ENCODE measurements at places on chromosomes 16 and 17. TPM values are rescaled to one million over a fixed set of nuclear protein-coding genes. Genes with fewer than 3 reads are reported as not detected.

DNA sequence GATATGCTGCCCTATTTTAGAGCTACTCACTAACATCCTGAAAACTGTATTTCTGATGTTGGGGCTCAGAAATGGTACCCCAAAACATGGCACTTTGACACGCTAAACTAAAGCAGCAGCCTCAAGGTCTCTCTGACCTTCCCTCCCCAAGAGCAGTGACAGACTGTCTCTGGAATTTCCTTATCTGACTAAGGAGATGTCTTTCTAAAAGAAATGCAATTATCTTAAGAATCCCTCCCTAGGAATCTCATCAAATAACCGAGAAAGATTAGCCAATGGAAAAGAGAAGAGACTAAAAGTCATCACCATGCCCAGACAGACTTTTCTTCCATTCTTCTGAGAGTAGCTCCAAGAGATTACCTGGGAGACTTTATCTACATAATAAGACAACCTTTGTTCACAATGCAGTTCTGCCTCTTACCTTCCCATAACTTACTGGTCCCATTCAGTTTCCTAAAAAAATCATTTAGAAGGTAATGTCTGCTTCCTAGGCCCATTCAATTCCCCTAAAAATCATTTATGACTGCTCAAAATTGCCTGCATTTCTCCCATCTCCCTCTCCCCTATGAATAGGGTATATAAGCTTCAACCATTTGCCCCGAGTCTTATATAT, 123.9 kb downstream of the CPPED1 start:
- H3K27ac ChIP-seq: no peak overlapping the region
- H3K36me3 ChIP-seq: no peaks in the 10 kb centered on the region
- peaks cover 19% of the 10 kb centered on the region for H3K4me1 ChIP-seq
- no peaks in the 10 kb centered on the region for H3K27me3 ChIP-seq

- H3K4me3 ChIP-seq: no peak overlapping the region
- H3K27me3 ChIP-seq: peaks cover 56% of the 10 kb centered on the region
- no peaks in the 10 kb centered on the region for H3K4me1 ChIP-seq
- no peak for DNase-seq
- no peaks in the 10 kb centered on the region for H3K36me3 ChIP-seq
These were observed 87.2 kb upstream of the XYLT1 start for GRCh38 chr16:17557949-17558348.

- H3K4me1 ChIP-seq: peaks cover 20% of the 10 kb centered on the region
- no peaks in the 10 kb centered on the region for H3K27me3 ChIP-seq
- peak; percentile 41 for DNase-seq
- peak overlapping the region; percentile 45 for H3K27ac ChIP-seq
- H3K4me3 ChIP-seq: no peak overlapping the region
These were observed 14.9 kb downstream of the FAM222B start for GRCh38 chr17:28827672-28828071.

Gene ITGA2B
- 26.4 TPM for total RNA-seq

DNA sequence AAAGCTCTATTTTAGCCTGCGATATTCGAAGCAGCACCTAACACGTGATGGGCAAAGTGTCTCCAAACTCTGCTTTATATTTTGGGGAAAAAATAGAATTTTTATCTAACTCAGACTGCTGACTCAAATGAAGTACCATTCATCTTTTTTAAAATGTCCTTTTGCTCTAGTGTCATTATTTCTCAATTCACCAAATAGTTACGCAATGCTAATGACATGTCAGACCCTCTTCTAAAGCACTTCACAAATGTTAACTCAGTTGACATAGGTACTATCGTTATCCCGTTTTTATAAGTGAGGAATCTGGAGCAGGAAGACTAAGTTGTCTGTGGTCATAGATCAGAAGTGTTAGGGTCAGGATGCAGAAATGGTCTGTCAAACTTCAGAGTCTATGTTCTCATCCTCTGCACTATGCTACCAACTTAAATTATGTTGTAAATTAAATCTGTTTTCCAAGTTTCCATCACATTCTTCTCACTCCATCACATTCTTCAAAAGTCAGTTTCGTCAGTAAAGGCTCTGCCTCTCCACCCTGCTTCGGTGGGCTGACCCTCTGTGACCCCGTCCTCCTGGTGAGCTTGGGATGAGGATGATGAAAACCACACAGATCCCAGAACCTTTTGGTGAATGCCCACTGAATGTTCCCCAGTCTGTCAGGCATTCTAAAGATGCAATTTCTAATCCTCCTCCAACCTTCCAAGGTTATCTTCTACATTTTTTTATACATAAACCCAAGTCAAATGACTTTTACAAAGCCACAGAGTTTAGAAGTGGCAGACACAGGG, 102.8 kb downstream of the ADAMTS18 start:
- H3K4me1 ChIP-seq: no peaks in the 10 kb centered on the region
- no peak overlapping the region for H3K4me3 ChIP-seq
- no peaks in the 10 kb centered on the region for H3K36me3 ChIP-seq
- H3K27me3 ChIP-seq: no peaks in the 10 kb centered on the region

GRCh38 chr17:70523426-70523825, 354.1 kb downstream of the KCNJ2 start:
- no peaks in the 10 kb centered on the region for H3K27me3 ChIP-seq
- no peak overlapping the region for H3K4me3 ChIP-seq
- no peaks in the 10 kb centered on the region for H3K36me3 ChIP-seq
- no peak overlapping the region for H3K27ac ChIP-seq
- H3K4me1 ChIP-seq: no peaks in the 10 kb centered on the region

DNA sequence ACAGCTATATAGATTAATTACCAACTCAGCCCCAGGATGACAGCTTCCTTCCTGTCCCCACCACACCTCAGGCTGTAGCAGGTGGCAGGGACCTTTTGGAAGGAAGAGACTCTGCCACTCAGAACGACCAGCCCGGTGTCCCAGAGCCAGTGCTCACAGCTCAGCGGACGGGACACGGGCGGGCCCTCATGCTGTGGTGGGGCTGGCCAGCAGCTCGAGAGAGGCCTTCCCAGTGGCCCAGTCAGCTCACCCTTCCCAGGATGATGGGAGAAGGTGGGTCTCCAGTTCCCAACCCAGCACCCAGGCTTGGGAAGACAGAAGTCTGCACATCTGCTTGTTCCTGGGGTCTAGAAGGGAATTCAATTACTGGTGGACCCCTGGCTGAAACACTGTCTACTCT, 10.5 kb downstream of the NUDT16L1 start:
- H3K36me3 ChIP-seq: peaks cover 77% of the 10 kb centered on the region
- no peak overlapping the region for H3K4me3 ChIP-seq
- no peak overlapping the region for H3K27ac ChIP-seq
- no peaks in the 10 kb centered on the region for H3K27me3 ChIP-seq
- peaks cover 6% of the 10 kb centered on the region for H3K4me1 ChIP-seq
- DNase-seq: no peak

GRCh38 chr17:81534157-81535006, 6.2 kb downstream of the FSCN2 start:
- no peak overlapping the region for H3K4me3 ChIP-seq
- no peak overlapping the region for H3K27ac ChIP-seq
- H3K27me3 ChIP-seq: no peaks in the 10 kb centered on the region
- no peaks in the 10 kb centered on the region for H3K4me1 ChIP-seq

Gene CHST4
- total RNA-seq: 0.07 TPM

DNA sequence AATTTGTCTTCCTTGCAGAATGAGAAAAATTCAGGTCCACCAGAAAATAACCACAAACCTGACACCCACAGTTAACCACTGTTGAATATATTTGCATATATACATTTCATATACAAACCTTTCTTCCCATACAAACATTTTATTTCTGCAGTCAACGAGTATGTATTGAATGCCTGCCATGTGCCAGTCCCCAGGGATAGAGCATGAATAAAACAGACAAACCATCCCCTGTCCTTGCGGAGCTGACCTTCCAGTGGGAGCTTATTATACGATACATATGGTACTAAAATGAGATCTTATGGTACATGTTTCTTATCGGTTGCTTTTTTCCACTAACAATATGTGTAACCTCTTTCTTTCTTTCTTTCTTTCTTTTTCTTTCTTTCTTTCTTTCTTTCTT, 116.7 kb downstream of the PITPNC1 start:
- no peak for DNase-seq
- no peak overlapping the region for H3K4me3 ChIP-seq
- peaks cover 29% of the 10 kb centered on the region for H3K27me3 ChIP-seq
- no peak overlapping the region for H3K27ac ChIP-seq
- H3K4me1 ChIP-seq: no peaks in the 10 kb centered on the region

- 0 out of 3 replicates have a peak, but pooled peaks cover 4% of the 10 kb centered on the region for H3K4me1 ChIP-seq
- H3K27ac ChIP-seq: no peak overlapping the region
- DNase-seq: no peak
- H3K36me3 ChIP-seq: peaks cover 7% of the 10 kb centered on the region
These were observed 1.8 kb downstream of the ZNF23 start for GRCh38 chr16:71460236-71460635.

DNA sequence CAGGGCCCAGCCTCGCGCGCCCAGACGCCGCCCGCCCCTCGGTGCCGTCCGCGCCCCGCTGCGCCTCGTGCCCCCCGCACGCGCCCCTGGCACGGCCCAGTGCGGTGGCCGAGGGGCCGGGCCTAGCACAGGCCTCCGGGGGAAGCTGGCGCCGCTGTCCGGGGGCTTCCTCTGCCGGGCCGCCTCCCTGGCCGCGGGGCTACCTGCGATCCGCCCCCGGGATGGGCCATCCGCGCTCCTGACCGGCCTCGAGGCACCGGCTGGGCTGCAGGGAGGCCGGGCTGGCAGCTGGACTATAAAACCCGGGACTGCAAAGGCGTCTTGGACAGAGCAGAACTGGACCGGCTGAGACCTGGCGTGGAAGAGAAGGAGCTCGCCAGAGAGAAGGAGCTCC, 783 bp downstream of the BHLHA9 start:
- DNase-seq: no peak
- peaks cover 4% of the 10 kb centered on the region for H3K27me3 ChIP-seq
- H3K4me3 ChIP-seq: no peak overlapping the region
- H3K27ac ChIP-seq: no peak overlapping the region

Gene MT1F
- total RNA-seq: not detected

DNA sequence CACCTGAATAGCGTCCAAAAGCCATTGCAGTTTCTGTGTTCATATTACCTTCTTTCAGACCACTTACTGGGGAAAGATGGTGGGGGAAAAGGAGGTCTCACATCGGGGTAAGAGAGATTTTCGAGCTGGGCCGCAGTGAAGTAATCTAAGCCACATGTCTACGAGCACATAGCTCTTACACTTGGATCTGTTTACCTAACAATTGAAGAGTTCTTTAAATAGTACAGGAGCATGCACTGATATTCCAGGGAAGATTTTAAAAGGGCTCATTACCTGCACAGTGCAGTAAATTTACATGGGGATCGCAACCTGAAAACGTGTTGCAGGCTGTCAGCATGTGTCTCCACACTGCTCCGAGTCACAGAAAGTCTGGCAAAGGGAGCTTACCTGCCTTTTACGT, 12.6 kb downstream of the MAF start:
- H3K27ac ChIP-seq: no peak overlapping the region
- no peak overlapping the region for H3K4me3 ChIP-seq
- H3K27me3 ChIP-seq: peaks cover 47% of the 10 kb centered on the region
- H3K36me3 ChIP-seq: no peaks in the 10 kb centered on the region
- no peak for DNase-seq
- peaks cover 6% of the 10 kb centered on the region for H3K4me1 ChIP-seq

Gene MYH11
- 0.78 TPM for total RNA-seq

Gene GP1BA
- not detected for total RNA-seq

DNA sequence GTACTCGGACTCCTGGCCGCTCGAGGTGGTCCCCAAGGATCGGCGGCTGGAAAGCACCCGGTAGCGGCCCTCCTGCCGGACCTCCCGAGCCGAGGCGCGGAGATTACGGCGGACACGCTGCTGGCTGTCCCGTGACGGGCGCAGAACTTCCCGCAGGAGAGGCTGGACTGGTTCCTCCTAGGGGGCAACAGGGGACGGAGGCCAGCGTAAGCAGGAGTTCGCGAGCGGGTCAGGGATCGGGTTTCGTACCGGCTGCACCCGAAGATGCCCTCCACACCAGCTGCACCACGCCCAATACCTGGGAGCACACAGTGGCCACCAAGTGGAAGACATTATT, 341 bp downstream of the SLC7A6OS start:
- H3K27ac ChIP-seq: peak overlapping the region; percentile 79
- peaks cover 70% of the 10 kb centered on the region for H3K36me3 ChIP-seq
- H3K4me1 ChIP-seq: peaks cover 28% of the 10 kb centered on the region
- H3K27me3 ChIP-seq: no peaks in the 10 kb centered on the region

Gene ZCCHC14
- 12.8 TPM for total RNA-seq

- no peak overlapping the region for H3K4me3 ChIP-seq
- DNase-seq: no peak
- no peaks in the 10 kb centered on the region for H3K4me1 ChIP-seq
- no peaks in the 10 kb centered on the region for H3K36me3 ChIP-seq
- no peak overlapping the region for H3K27ac ChIP-seq
- peaks cover 23% of the 10 kb centered on the region for H3K27me3 ChIP-seq
These were observed 83.6 kb upstream of the ZNF423 start for GRCh38 chr16:49939495-49939894.

DNA sequence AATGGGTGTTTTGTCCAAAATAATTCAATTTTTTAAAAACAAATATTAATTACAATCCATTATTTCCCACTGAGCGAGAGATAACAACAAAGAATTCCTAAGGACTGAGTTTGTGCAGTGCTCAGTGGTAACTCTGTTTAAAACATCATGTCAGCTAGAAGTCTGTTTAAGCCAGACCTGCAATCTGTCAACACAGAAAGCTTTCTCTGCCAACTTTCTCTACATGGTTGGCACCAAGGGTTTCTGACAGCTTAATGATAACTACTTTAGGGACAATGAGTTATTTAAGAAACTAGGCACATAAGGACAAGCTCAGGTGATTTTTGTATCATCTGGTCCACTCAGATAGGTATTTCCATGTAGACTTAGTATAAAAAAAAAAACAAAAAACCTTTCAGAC, 81.8 kb downstream of the WDR59 start:
- H3K4me3 ChIP-seq: no peak overlapping the region
- peaks cover 72% of the 10 kb centered on the region for H3K36me3 ChIP-seq
- no peaks in the 10 kb centered on the region for H3K4me1 ChIP-seq
- no peaks in the 10 kb centered on the region for H3K27me3 ChIP-seq
- DNase-seq: no peak
- H3K27ac ChIP-seq: no peak overlapping the region

Gene BAIAP3
- total RNA-seq: 3.4 TPM

Gene PPP1R1B
- not detected for total RNA-seq

DNA sequence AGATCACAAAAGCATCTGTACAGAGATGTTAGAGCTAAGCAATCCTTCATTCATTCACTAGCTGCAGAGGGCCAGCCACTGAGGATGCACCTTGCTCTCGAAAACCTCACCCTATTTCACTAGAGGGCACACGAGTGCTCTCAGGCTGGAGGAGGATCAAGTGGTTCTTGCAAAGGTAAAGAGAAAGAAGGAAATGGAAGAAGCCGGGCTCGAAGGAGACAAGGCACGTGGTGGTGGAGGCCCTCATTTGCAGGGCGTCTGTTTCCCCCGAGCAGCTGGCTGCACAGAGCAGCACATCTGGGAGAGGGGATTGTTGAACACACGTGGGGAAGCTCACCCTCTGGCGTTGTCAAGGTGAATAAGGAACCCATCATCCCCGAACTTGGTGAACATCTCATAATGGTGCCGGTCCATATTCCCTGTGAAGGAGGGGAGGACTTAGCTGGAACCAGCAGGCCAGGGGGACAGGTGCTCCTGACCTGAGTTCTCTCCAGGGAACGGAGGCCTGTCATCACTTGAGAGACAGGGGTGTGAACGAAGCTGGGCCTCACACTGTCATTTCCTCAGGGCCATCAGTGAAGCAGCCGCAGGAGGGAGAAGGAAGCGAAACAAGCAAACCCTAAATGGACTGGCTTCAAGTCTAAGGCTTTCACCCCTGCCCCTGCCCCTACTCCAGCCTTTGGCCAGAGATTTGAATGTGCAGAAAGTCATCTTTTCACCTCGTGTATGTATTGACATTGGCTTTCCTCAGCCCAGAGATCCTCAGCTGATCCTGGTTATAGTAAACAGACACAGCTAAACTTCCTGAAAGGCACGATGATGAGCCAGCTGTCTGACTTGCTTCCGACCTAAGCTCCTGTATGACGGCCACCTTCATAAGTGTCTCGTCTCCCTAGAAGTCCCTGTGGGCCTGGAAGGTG, 27.6 kb downstream of the PRKAR1A start:
- H3K36me3 ChIP-seq: peaks cover 3% of the 10 kb centered on the region
- DNase-seq: no peak
- H3K27ac ChIP-seq: no peak overlapping the region
- no peaks in the 10 kb centered on the region for H3K4me1 ChIP-seq
